H9 (cell line): ENCODE measurements at places on chromosomes 11 and 22. TPM values are rescaled to one million over a fixed set of nuclear protein-coding genes. Genes with fewer than 3 reads are reported as not detected.

Gene TEX54
- 0.53 and 1.2 TPM in 2 replicates for total RNA-seq

GRCh38 chr11:103183981-103184611 lies 74.9 kb downstream of the DYNC2H1 start:
- no peak for DNase-seq

DNA sequence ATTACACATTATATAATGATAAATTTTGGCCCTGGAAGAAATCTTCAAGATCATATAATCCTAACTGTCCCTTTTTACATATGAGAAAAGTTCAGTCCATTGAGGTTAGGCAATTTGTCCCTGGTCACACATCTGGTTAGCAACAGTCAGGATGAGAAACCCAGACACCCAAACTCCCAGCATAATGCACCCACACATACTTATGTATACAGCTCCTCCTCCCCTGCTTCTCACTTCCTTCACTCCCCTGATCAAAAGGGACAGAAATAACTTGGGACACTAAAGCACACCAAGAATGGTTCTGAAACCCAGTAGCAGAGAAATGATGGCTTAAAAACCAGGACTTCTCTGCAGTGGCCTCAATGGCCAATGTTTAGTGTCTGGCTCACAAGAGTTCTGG lies 11.1 kb downstream of the NUMA1 start:
- DNase-seq = no peak

- no peak for DNase-seq
Observed at GRCh38 chr11:20060181-20060580, 100.1 kb downstream of the DBX1 start.

DNA sequence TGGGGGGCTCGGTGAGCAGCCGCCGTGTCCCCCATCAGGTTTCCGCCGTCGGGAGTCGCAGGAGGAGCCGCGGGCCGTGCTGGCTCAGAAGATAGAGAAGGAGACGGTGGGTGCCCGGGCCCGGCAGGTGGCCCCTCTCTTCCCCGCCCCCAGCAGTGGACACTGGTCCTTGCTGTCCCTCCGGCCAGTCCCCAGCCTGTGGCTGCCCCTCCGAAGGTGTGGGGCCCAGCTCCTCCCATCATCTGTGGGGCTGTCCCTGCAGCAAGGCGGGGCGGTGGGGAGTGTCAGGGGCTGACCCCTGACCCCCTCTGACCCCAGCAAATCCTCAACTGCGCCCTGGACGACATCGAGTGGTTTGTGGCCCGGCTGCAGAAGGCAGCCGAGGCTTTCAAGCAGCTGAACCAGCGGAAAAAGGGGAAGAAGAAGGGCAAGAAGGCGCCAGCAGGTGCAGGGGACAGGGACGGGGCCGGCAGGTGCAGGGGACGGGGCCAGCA lies 15.3 kb downstream of the EPS8L2 start:
- no peak for DNase-seq

Gene CCDC73
- 0.04 TPM in 1 of 2 replicates, not detected in the other for total RNA-seq

- no peak for DNase-seq
Observed at GRCh38 chr22:17917490-17917983, 106.8 kb downstream of the MICAL3 start.

Gene KCNE3
- 4.9 and 5.6 TPM in 2 replicates for total RNA-seq

DNA sequence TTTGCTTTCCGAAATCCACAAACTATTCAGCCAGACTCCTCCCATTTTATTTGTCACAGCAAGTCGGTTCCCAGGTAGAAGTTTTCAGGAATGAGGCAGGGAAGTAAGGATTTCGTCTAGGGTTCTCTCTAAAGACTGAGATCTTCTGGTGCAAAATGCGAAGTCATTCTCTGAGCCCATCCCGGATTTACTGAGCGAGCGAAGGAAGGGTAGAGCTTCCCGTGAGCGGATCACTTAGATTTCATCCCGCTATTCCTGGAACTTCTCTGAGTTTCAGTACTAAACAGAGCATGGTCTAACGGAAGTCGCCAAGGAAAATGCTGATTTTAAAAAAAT lies 3.1 kb upstream of the CALCA start:
- DNase-seq = peak; percentile 53

GRCh38 chr11:4156571-4156970 lies 62.0 kb downstream of the RRM1 start:
- no peak for DNase-seq
